ENCODE measurements at places on chromosomes 11 and 22.

GRCh38 chr11:92455210-92455790 lies 230.7 kb downstream of the FAT3 start:
- DNase-seq: no peak

- DNase-seq: no peak
Observed at GRCh38 chr11:13955971-13956421, 6.5 kb upstream of the SPON1 start.

DNA sequence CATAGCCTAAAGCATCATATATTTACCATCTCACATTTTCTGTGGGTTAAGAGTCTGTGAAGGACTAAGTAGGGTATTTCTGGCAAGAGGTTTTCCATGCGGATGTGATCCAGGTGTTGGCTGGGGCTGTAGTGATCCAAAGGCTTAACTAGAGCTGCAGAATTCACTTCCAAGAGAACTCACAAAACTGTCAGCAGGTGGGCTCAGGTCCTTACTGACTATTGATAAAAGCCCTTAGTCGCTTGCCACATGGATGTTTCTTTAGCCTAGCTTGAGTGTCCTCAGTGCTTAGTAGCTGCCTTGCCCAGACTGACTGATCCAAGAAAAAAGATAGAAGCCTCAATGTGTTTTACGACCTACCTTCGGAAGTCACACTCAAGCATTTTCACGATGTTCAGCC lies 250.8 kb downstream of the CNTN5 start:
- no peak for DNase-seq

DNA sequence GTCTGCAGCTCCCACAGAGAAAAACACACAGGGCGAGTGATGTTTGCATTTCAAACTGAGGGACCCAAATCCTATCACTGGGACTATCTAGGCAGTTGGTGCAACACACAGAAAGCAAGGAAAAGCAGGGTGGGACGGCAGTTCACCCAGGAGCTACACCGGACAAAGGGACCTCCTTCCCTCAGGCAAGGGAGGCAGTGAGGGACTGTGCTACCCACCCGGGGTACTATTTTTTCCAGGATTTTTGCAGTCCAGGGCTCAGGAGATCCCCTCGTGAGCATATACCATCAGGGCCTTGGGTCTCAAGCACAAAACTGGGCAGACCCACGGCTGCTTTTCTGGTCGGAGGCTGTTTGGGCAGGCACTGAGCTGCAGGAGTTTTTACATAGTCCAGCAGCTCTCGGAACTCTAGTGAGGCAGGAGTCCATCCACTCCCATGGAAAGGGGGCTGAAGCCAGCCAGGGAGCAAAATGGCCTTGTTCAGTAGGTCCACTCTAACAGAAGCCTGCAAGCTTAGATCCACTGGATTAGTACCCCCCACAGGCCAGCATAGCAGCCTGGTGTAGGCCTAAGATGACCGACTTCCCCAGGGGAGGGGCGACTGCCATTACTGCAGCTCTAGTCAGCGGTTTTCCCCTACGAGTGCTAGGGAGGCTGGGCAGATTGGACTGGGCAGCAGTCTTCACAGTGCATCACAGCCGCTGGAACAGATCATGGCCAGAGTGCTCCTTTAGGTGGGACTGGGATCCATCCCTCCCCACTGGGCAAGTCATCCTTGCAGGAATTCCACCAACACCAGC lies 28.2 kb downstream of the CARD18 start:
- DNase-seq: no peak

GRCh38 chr11:116052603-116053547 lies 548.7 kb upstream of the CADM1 start:
- no peak for DNase-seq

- no peak for DNase-seq
Observed at GRCh38 chr11:112828421-112828820, 132.8 kb upstream of the NCAM1 start.

GRCh38 chr11:3823303-3823702 lies 14.9 kb downstream of the PGAP2 start:
- DNase-seq: no peak

DNA sequence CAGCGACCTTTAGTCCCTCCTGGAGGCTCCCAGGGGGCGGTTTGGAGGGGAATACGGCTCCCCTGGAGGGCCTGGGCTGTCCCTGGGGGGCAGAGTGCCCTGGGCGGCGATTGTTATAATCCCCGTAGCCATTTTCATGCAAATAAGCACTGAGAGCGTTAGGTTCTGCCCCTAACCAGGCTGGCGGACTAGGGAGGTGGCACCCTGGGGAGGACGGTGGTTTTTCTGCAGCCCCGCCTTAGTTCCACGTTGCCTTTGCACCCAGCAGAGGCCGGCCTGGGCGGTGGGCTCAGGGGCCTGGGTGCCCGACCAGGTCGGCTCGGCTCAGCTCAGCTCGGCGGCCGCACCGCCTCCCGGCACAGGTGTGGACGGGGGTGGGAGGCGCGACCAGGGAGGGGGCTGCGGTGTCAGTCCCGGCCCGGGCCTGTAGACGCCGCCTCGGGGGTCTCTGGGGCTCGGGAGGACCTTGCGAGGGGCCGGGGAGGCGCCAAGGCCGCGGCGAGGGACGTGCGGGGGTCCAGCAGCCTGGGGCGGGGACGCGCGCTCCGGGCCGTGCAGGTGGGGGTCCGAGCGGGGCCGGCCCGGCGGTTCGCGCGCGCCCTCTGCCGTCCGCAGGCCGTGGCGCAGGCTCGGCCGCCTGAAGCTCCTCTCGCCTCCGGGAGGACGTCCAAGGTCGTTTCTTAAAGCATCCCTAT lies 2.3 kb upstream of the DUSP8 start:
- DNase-seq: no peak

- no peak for DNase-seq
Observed at GRCh38 chr11:17148536-17148935, 59.2 kb downstream of the PIK3C2A start.

- DNase-seq: no peak
Observed at GRCh38 chr22:43315687-43316217, 27.4 kb downstream of the SCUBE1 start.

DNA sequence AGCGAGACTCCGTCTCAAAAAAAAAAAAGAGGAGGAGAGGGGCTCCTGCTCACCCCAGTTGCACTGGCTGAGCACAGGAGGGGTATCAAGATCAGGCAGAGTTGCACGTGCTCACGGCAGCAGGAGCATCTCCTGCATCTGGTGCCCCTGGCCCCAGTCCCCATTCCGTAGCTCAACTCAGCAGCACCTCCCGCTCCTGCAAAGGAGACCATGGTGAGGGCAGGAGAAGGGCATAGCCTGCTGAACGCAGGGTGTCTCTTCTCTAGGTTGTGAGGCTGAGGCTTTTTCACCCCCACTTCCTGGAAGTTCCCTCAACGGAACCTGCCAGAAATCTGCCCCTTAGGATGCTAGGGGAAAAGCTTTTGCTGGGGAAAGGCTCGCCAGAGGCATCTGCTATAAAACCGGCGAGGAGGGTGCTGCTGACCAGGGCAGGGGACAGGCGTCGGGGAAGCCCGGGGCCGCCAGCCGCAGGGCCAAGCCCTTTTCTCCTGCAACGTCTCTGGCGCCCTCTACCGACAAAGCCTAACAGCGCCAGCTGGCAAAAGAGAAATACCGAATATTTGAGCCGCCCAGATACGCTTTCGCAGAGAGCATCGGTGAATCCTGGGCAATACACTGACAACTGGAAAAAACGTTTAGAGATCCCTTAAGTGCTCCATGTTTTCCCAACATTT lies 1.0 kb upstream of the PPP6R2 start:
- DNase-seq: peak; percentile 76

GRCh38 chr11:33730716-33731115 lies 5.5 kb downstream of the CD59 start:
- DNase-seq: no peak

DNA sequence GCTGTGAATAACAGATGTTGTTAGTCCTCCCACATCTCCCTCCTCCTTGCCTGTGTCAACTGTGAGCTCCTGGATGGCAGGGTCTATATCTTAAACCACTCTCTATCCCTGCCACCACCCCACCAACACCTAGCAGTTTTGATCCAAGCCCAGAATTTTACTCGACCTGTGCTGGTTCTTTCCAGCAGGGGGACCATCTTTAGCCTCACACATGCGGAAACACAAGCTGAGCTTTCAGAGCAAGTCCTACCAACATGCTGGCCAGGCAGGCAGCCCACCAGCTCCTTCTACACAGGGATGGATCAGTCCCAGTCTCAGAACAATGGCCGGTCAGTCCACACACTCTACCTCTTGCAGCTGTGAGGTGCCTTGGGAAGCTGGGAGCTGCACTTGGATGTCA lies 231.5 kb downstream of the NXPE2 start:
- no peak for DNase-seq

DNA sequence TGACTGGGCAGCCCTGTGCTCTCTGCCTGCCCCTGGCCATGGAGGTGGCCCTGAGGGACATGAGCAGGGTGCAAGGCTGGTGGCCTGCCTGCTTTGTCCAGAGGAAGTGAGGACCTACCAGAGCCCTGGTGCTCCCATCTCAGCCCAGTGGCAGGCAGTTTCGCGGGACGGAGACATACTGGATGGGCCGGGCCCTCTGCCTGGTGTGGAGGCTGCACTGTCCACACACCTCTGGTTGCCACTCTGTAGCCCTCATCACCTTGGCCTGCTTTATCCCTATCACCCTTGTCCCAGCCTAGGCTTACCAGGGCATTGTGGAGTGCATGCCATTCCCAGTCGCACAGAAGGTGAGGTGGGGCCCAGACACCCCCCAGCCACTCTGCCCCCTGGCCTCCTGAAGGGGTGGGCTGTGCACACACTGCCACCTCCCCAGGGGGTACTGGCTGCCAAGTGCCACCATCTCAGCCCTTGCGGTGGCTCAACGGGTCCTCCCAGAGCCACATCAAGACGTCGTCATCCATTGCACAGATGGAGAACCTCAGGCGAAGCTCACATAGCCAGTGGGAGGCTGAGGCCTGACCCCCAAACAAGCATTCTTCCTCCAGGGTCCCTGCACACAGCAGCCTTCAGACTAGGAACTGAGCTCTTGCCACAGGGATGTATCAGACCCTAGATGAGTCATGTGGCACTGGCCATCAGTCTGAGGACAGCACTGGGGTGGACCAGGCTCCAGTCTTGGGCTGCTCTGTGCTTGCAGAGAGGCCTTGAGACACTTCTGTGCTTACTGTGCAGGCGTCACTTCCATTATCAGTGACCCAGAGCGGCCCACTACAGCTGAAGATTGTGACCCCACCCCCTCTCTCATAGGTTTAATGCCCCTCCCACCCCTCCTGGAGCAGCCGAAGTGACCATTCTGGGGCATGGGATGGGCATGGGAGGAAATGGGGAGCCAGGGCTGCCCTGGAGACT lies 176.1 kb downstream of the IGLL1 start:
- no peak for DNase-seq

- peak; percentile 21 for DNase-seq
Observed at GRCh38 chr11:100930185-100930778, 199.3 kb downstream of the PGR start.

DNA sequence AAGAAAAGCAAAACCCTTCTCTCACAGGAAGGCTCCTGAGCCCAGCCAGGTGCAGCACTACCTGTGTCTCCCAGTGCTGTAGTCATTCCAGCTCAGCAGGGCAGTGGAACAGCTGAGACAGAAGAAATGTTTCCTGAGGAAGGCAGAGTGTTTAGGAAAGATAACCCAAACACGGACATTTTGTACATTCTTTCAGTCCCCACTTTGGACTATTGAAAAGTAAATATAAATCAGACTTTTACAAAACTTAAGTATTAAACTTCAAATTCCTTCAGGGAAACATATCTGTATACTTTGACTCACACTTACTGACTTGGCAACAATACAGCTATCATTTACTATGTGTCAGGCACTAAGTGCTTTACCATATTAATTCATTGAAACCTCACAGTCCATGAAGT lies 40.4 kb downstream of the RRAS2 start:
- no peak for DNase-seq

- DNase-seq: no peak
Observed at GRCh38 chr11:862081-862661, 19.5 kb downstream of the TSPAN4 start.

DNA sequence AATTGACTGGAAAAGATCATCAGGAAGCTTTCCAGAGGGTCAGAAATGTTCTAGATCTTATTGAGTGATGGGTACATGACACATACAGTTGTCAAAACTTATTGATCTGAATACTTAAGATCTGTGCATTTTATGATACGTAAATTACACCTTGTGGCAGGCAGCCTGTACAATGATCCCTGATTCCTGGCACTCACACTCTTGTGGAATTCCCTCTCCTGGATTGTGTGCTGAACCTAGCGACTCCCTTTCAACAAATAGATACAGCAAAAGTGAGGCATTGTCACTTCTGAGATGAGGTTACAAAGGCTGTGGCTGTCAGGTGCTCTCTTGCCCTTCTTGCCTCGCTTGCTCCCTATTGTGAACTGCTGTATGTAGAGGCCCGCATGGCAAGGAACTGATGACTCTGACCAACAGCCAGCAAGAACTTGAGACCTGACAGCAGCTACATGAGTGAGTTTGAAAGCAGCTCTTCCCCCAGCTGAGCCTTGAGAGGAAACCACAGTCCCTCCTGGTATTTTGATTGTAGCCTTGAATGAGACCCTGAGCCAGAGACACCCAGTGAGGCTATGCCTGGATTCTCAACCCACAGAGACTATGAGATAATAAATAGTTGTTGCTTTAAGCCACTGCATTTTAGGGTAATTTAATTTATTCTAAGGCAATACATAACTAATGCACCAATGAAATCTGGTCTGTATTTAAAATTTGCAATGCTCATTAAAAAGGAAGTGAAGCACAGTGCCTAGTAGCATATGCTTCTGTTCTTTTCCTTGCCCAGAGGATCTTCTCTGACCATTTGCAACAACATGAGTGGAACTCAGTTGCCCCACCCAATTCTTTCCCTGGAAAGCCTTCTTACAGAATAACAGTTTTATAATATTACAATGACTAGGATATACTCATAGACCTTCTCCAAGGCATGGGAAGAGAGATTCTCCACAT lies 60.5 kb upstream of the IZUMO1R start:
- no peak for DNase-seq

DNA sequence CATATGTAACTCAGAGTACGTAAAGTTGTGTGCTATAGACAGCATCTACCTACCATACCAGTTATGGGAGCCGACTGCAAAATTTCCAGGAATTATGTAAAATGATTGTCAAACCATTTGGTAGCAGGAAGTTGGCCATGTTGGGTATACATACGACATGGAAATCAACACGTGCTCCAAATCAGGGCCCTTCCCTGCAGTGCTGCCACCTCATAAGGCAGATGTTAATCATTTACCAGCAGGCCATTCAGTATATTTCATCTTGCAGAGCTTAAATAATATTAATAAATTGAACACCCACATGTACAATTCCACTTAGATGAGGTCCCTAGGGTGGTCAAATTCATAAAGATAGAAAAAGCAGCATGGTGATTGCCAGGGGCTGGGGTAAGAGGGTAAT lies 9.8 kb downstream of the MS4A18 start:
- DNase-seq: no peak

Data from NCI-H1048 (cell line).